ENCODE measurements at places on chromosomes 12 and 14. TPM values are rescaled to one million over a fixed set of nuclear protein-coding genes. Genes with fewer than 3 reads are reported as not detected.

DNA sequence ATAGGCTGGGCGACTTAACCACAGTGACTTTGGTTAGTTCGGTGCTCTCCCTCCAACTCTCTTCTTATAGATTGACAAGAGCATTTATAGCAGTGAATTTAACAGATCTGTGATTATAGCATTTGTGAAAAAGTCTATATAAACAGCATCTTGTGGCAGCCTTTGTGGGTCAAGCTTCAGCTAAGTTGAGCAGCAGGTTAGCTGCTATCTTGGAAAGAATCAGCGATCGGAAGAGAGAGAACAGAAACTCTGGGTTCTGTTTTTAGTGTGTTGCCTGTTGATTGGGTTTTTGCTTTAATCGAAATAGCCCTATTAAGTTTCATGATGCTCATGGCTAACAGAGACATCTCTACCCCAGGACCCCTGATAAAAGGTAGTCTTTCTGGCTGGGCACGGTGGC is 20.2 kb downstream of the EVL start:
- no peak for DNase-seq

GRCh38 chr12:90290980-90291975 is 582.6 kb upstream of the ATP2B1 start:
- no peak for DNase-seq

The PIK3C2G gene
- not detected for total RNA-seq

- DNase-seq = no peak
Observed at GRCh38 chr14:101854366-101854765, 92.9 kb downstream of the PPP2R5C start.

DNA sequence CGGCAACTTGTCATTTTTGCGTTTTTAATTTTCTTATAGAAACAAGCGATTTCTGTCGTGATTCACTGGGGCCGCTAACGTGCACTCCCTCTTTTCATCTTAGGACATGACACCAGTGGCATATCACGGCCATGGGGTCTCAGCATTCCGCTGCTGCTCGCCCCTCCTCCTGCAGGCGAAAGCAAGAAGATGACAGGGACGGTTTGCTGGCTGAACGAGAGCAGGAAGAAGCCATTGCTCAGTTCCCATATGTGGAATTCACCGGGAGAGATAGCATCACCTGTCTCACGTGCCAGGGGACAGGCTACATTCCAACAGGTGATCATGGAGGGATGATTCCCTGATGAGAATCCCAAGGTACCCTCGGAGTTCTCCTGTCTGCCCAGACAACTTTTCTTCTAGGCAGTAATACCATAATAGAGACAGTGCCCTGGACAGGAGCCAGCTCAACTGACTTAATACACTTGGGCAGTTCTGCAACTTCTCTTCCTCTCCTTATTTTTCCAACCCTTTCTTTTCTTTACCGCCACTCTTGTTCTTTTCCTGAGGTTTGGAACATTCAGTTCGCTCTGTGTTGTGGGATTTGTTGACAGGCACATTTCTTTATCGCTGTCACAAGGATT is 821 bp downstream of the TMEM106C start:
- no peak for DNase-seq

The C14orf132 gene
- 4.8 TPM for total RNA-seq

The UBE3B gene
- total RNA-seq = 56.0 TPM

DNA sequence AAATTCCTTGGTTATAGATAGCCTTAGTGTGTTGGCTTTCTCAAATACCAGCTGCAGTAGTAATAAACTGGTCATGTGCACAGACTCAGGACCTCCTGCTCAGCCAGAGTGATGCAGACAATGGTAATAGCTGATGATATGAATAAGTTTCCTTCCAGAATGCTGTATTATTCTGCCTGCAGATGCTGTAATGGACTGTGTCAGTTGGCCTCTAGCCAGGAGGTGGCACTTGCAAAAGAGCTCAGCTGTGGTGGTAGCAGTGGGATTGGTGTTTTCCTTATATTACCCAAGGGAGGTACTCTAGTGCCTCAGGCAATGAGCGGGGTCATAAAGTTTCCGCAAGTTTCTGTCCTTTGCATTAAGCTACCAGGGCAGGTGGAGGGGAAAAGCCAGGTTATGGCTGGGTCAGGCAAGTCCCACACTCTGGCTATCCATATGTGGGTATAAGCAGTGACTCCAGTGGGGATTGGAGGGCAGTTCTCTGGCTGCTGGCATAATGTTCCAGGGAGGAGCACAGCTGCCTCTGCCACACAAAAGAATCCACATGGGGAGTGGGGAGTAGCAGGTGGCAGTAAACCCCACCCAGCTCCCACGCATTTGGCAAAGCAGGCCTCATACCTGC is 14.0 kb upstream of the MUCL1 start:
- DNase-seq = no peak

DNA sequence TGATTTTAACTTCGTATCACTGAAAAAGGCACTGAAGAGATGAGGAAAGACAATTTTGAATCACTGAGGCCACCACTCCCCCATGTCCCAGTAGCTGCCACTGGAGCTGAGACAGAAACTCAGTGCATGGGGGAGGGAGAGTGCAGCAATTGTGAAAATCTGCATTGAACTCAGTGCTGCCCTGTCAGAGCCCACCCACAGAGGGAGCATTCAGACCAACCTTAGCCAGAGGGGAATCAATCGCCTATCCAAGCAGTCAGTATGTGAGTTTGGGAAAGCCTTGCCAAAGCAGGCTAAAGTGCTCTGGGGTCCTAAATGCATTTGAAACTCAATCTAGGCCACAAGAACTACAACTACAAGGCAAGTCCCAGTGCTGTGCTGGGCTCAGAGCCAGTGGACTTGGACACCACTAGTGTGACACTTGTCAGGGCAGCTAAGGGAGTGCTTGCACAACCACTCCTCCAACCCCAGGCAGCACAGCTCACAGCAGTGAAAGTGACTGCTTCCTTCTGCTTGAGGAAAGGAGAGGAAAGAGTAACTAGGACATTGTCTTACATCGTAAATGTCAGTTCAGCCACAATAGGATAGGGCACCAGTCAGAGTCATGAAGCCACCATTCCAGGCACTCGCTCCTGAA is 13.3 kb downstream of the RNASE3 start:
- DNase-seq = no peak

- DNase-seq = no peak
Observed at GRCh38 chr12:131965073-131965472, 15.3 kb downstream of the EP400 start.

GRCh38 chr14:72796935-72797334 is 97.0 kb downstream of the DPF3 start:
- DNase-seq = no peak

DNA sequence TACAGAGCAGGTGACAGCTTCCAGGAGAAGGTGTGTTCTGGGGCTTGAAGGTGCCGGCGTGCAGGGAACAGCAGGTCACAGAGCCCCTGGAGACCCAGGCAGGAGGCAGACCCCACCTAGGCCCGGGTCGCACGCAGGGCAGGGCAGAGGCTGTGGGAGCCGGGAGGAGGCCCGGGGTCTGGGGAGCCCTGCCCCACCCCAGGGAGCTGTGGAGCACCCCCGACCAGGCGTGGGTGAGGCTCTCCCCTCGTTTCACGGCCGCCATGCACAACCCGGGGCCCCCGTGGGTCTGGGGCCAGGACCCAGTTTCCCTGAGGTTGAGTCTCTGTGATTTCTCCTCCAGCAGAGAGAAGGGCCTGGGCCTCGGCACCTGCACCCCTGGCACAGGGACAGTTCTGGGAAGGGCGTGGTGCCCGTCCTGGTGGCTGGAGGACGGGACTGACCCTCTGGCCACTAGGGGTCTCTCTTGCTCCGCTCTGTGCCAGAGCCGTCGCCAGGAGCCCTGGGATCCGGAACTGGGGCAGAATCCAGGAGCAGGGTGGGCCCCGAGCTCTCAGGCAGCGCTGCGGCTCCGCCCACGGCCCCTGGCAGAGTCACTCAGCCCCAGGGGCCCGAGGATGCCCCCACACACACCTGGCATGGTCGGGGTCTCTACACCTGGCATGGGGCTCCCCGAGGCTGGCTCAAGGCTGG is 75.2 kb upstream of the FBRSL1 start:
- DNase-seq = peak; percentile 74

GRCh38 chr12:122013791-122014590 is 7.7 kb upstream of the BCL7A start:
- no peak for DNase-seq

DNA sequence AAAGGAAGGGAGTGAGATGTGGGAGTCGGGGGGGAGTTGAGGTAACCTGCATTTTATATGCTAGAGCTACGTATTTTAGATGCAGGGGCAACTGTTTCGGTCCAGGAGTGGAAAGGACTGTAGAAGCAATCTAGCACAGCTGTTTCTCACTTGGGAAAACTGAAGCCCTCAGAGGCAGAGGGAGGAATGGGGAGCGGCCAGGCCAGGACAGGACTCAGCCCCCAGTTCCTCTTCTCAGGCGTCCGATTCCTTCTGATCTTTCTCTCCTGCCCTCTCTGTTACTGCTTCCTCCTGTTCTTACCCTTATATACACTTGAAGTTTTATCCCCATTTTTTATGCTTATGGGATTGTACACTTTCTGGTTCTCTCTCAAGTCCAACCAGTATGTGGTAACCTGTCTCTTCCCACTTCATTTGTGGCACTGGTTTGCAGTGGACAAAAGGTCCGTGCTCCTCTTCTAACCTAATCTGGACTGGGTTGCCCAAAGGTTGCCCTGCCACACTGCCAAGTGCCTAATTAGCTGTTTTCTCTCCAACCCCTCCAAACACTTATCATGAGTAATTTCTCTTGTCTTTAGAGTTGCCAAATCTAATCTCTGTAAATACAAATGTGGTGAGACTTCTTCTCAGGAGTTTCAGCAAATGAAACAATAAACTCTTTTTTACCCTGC is 16.2 kb downstream of the LPCAT3 start:
- DNase-seq = no peak

- peak; percentile 31 for DNase-seq
Observed at GRCh38 chr14:30874120-30874998, at the start of gene COCH. Gene COCH (plus strand): TSS chr14:30874559. CDS start chr14:30874939, 380 bp downstream.

All from left ventricle myocardium inferior (tissue), 1 donor.